ENCODE measurements at places on chromosomes 1 and 21.

DNA sequence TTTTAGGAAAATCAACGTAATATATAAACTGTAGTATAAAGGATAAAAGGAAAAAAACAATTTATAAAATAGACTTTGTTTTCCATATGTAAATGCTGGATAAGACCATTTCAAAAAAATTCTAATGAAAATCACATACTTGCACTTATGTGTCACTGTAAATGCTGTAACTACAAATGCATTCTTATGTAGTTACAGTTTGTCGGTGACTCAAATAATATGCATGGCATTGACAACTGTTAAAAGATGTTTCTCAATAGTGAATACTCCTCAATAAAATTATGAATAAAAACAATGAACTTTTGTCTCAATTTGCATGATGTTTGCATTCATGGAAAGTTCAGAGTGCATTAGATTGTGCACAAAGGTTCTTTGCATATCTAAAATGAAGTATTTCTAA is 614.0 kb upstream of the CHRM3 start:
- no peak for DNase-seq

GRCh38 chr21:41180752-41181151 is 12.8 kb downstream of the BACE2 start:
- no peak for DNase-seq

GRCh38 chr1:227325156-227325555 is 6.9 kb upstream of the CDC42BPA start:
- no peak for DNase-seq

GRCh38 chr21:45118099-45118498 is 43.7 kb downstream of the ADARB1 start:
- no peak for DNase-seq

GRCh38 chr1:242128951-242129502 is 130.1 kb upstream of the MAP1LC3C start:
- no peak for DNase-seq

- no peak for DNase-seq
These were observed 9.1 kb downstream of the CYYR1 start for GRCh38 chr21:26563856-26564503.

GRCh38 chr1:58727364-58727763 is 27.5 kb upstream of the MYSM1 start:
- DNase-seq, result no peak

DNA sequence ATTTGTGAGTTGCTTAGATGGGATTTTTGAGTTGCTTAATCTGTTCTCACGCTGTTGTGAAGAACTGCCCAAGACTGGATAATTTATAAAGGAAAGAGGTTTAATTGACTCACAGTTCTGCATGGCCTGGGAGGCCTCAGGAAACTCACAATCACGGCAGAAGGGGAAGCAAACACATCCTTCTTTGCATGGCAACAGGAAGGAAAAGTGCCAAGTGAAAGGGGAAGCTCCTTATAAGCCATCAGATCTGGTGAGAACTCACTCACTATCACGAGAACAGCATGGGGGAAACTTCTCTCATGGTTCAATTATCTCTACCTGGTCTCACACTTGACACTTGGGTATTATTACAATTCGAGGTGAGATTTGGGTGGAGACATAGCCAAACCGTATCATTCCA is 10.3 kb downstream of the CLIC6 start:
- DNase-seq, result no peak

DNA sequence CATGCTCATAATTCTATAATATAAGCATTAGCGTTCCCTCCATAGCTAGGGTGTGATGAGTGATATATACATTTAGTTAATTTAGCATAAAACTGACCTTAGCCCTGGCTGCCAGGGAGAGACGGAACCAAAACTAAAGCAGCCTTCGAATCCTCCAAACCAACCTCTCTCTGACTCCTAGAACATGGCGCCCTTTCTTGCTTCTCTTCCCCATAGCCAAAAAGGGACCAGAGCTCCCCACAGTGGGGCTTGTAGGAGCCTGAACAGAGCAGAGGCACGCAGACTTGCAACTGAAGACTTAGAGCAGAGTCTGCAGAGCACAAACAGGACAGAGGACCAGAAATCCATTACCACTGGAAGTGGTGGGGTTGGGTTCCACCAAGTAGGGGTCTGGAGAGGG is 17.7 kb downstream of the IRF2BP2 start:
- DNase-seq, result no peak

GRCh38 chr1:21296509-21297354 is 6.5 kb upstream of the ECE1 start:
- DNase-seq, result no peak

DNA sequence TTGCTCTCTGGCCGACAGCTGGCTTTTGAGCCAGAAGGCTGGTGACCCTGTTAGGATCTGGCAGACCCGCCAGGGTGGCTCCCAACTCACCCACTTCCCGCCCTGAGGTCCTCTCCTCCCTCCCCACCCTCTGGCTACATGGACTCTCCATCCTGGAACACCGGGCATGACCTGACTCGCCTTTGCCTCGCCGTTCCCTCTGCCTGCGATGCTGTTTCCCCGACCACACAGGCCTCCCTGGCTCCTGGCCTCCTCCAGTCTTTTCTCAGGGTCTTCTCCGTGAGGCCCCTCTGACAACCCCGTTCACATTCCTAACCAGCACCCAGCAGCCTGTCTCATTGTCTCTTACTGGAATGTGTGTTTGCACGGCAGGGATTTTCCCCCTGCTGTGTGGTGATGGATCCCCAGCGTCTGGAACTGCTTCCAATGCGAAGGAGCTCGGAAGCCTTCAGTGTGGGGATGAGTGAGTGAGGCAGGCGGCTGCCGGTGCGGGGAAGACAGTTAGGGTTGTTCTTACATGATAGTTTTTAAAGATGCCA is 46.0 kb upstream of the POFUT2 start:
- no peak for DNase-seq

DNA sequence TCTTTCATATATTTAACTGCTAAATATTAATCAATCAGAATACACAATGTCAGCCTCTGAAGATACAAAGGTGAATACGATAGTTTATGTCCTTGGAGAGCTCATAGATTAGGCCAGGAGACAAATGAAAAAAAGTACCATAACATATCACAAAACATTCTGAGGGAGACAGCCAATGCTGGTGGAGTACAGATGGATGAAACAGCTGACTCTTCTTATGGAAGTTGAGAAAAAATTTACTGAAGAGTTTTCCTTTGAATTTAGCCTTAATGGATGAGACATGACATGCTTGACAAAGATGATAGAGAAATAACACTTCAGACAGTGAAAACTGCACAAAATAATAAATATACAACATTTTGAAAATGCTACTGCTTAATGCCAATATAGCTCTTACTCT is 193.5 kb downstream of the PDE4B start:
- no peak for DNase-seq

DNA sequence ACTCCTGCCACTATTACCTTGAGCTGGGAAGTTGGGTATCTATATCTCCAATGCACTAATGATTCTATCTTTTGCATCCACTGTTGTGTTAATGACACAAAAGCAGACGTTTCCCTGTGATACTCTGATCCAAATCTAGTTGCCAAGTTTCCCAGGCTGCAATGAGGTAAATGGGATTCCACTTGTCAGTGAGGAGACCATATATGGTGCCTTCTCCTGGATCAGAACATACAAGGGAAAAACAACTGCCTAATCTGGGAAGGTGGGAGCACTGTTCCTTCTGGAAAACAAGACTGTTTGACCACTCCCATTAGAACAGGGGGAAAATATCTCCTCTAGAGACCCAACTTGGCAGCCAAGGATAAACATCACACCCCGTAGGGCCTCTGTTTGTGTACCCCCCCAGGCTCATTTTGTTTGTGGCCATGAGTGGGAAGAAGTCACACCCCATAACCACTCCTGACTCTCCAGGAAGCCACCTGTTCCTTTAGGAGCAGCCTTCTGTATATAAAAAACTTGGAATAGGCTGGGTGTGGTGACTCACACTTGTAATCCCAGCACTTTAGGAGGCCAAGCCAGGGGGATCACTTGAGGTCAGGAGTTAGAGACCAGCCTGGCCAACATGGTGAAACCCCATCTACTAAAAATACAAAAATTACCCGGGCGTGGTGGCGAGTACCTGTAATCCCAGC is 28.5 kb upstream of the SLC6A9 start:
- DNase-seq, result no peak

- no peak for DNase-seq
These were observed 29.1 kb upstream of the SRP9 start for GRCh38 chr1:225748529-225748928.

GRCh38 chr1:101592845-101593244 is 356.0 kb downstream of the S1PR1 start:
- DNase-seq, result no peak

DNA sequence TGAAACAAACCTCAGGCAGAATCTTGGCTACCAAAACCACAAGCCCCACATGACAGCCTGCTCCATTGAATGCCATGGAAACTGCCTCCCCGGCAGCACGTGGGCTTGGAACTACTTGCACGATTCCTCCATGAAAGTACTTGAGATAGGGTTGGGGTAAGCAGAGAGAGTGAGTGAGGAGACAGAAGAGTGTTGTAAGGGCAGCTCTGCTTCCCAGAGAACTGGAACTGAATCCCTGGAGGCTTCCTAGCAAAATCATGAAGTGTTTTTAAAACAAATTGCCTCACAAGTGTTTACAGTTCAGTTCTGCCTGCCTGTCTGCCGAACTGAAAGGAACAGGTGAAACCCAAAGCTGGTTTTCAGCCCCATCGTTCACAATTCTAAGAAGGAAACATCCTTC is 35.3 kb upstream of the DNASE2B start:
- DNase-seq, result no peak

GRCh38 chr1:7407980-7408770 is 362.9 kb upstream of the VAMP3 start:
- no peak for DNase-seq

DNA sequence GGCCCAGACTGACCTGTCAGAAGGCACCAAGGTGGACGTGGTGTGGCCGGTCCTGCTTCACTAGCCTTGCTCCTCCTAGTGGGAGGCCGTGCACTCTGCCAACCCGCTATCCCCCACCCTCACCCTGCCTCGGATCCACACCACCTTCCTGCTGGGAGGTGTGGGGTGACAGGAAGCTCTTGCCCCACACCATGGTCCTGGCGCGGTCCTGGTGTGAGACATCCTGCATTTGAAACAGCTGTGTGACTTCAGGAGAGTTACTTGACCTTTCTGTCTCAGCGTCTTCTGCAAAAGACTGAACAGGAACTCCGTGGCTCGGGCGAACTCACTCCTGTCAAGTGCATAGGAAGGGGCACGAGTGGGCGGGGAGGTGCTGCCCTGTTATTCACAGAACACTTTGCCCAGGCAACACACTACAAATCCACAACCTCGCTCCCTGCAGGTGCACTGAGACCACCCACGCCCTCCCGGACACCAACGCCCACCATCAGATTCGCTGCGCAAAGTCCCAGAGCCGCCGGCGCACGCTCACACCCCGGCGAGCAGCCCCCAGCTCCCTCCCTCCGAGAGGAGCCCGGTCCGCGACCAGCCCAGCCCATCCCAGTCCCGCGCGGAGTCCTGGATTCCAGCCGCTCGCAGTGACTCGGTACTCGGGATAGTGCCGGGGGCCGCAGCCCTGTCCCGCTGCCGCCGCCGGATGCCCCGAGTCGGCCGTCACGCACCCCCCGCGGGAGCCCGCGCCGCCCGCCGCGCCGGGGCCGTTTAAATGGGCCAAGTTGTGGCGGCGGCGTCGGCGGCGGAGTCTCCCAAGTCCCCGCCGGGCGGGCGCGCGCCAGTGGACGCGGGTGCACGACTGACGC is at the start of gene SAMD11:
TSS of gene SAMD11 (plus strand) at position 793 of the 860 bp plus-strand sequence. CDS start 509 bp downstream, outside the sequence.
- peak; percentile 91 for DNase-seq

- no peak for DNase-seq
These were observed 202.3 kb downstream of the KIF26B start for GRCh38 chr1:245356891-245357585.

DNA sequence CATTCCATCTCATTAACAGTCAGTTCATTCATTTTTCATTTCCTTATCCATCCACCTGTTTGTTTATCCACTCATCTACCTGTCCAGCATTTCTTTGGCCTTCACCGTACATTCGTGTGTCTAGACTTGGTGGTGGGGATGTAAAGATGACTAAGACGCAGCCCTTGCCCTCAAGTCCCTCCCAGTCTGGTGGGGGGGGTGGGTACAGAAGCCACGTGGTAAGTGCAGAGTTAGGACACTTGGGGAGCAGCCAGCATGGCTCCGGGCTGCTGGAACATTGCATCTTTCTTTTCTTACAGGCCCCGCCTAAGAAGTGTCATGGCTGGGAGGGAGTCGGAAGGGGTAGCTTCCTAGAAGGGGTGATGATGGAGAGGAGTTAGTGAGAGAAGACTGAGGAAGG is 17.2 kb downstream of the KIF26B start:
- no peak for DNase-seq

DNA sequence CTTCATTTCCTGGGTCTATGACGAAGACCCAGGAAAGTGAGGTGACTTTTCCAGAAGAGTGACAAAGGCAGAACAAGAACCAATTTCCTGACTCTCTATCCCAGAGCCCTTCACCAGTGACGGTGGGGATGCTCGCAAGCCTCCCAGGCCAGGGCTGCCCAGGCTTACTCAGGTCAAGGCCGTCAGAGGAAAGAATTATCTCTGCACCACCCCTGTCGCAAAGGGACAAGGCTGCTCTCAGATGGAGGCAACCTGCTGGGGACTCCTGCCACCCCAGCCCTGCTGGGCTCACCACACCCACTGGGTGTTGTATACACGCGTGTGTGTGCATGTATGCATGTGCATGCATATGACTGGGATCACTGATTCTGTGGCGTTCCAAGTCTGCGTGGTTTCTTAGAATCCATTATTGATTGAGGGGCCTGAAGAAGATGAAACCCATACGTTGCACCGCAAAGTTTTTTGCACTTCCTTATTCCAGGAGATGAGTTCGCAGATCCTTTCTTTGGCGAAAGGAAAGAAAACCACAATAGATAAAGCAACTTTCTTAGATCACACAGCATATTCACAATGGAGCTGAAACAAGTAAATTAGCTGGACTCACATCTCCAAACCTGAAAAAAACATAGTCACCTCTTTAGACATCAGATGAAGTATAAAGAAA is 255.8 kb downstream of the RHOU start:
- no peak for DNase-seq

- no peak for DNase-seq
These were observed 87.2 kb upstream of the ETS2 start for GRCh38 chr21:38718481-38718880.

DNA sequence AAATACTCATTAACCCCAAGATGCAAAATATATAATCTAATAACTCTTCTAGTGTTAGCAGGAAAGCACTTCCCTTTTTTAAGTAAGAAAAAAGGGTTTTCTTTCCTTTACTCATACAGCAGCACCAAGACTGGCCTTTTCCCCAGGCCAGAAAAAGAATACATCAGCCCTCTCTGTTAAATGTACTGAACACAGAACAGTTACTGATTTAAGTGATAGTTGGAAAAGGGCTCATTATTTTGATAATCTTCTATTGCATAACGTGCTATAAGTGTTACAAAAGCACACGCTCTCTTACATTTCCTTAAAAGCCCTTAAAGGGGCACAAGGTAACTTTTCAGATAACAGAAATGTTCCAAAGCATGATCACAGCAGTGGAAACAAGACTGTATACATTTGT is 142.9 kb downstream of the TIAM1 start:
- no peak for DNase-seq

DNA sequence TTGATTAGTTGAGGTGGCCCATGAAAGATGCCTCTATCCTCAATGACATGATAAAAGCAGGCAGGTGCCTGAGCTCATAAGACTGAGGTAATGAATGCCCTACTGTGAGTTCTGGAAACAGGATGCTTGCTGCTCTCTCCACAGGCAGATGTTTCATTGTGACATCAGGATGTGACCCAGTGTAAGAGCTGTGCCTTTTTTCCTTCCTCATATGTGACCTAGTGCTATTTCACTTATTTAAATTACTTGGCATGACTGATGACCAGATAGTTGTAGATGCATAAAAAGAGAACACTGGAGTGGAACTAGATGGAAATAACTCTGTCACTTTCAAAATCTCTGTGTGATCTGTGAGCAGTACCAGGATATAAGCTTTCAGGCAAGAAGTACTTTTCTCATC is 31.9 kb downstream of the KIF14 start:
- DNase-seq, result no peak

All from glutamatergic neuron (in vitro differentiated cells).